Suppressor macrophage (primary cell): ENCODE measurements at places on chromosomes 5 and 9.

DNA sequence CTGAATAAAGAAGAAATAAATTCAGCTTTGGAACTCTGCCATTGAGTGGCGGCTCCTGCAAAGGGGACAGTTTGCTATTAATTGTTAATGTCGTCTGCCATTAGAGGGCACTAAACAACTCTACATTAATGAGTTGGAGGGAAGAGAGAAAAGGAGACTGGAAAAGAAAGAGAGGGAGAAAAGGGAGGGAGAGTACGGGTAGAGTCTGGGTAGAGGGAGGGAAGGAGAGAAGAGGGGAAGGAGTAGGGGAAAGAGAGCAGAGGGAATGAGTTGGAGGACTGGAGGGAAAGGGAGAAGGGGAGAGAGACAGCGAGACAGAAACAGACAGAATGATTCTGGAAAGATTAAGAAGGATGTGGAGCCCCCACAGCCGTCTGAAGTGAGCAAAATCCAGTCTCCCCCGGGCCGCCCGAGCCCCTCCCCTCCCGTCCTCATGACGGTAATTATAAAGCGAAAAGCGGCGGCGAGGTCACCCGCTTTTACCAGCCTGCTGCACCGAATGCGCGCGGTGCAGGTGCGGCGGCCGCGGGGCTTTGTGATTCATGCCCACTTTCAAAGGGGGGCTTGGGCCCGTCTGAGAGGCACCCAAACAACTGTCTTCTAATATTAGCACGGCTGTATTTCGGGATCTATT, 1.9 kb upstream of the FST start:
- DNase-seq = peak; percentile 28

DNA sequence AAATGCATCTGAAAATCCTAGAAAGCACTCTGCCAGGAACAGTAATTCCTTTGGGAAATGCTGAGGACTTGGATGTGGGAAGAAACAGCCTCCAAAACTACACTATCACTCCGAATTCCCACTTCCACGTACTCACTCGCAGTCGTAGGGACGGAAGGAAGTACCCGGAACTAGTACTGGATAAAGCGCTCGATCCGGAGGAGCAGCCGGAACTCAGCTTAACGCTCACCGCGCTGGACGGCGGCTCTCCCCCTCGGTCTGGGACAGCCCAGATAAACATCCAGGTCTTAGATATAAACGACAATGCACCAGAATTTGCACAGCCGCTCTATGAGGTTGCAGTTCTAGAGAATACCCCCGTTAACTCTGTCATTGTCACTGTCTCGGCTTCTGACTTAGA, 786 bp downstream of the PCDHB3 start:
- no peak for DNase-seq

- no peak for DNase-seq
Measured at GRCh38 chr5:119177226-119177625, 106.3 kb downstream of the DMXL1 start.

DNA sequence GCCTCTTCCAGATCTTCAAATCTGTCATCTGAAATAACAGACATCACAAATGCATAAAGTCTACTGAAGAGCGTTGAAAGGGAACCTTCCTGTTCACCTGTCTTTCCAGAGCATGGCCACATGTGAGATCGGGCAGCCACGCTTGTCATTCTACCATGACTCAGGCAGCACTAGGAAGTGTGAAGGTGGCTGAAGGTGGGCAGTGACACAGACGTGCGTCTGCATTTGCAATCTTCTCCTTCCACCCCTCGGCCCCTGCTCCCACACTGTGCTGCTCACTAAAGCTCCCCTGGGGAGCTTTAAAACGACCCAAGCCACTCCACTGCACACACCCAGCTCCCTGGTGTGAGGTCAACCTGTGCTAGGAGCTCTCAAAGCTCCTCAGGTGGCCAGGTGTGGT, 2.5 kb downstream of the ENTR1 start:
- no peak for DNase-seq

DNA sequence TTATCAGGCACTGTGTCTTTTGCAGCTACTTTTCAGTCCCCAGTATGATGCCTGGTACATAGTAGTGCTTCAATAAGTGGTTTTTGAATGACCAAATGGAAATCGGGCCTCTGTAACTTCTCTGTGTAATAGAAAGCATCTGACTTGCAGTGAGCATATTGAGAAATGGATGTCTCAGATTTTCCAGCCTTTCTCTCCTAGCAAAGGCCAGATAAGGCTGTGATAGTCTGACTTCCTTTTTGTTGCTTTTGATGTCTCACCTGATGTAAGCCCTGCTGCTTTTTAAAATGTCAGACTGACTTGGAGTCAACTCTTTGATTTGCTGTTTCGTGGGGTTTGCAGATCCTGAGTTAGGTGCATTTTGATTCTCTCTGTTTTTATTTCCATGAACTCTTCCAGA, 590.0 kb upstream of the ZNF608 start:
- no peak for DNase-seq

GRCh38 chr9:32247168-32247567, 137.3 kb upstream of the ACO1 start:
- no peak for DNase-seq

GRCh38 chr9:2469681-2470221, 151.8 kb upstream of the VLDLR start:
- DNase-seq = peak; percentile 22

- DNase-seq = no peak
Measured at GRCh38 chr9:129405089-129405826, 215.6 kb downstream of the C9orf50 start.

DNA sequence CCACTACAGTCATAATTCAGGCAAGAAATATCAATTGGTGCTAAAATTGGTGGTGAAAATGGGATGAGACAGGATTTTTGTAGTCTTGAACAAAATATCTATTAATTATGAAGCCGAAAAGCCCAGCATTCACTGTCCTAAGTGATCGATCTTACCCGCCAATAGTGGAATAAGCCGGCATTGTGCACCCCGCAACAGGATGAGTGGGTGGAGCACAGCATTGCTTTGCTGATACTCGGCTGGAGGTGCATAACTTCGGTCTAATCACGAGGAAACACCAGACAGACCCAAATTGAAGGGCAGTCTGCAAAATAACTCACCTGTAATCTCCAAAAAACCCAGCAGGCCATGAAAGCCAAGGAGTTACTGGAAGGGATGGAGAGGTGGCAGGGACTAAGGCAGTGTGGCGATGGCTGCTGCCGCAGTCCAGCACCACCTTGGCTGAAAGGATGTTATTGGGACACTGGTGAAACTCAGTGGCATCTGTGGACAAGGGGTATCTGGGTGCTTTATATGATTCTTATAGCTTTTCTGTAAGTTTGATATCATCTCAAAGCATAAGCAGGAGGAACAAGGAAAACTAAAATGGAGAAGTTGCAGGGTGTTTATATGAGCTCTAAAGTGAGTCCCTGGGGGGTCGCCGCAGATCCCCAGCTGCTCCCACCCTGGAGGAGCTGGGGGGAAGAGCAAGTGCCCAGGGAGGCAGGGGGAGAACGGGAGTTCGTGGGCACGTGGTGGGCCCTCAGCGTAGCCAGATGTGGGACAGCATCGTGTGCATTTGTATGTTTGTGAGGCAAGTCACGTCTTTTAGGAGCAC, 45.2 kb downstream of the AHRR start:
- no peak for DNase-seq

- DNase-seq = peak; percentile 15
Measured at GRCh38 chr9:34686732-34687131, 4.3 kb downstream of the CCL19 start.
